Fibroblast of gingiva (primary cell): ENCODE measurements at places on chromosomes 4 and X.

DNA sequence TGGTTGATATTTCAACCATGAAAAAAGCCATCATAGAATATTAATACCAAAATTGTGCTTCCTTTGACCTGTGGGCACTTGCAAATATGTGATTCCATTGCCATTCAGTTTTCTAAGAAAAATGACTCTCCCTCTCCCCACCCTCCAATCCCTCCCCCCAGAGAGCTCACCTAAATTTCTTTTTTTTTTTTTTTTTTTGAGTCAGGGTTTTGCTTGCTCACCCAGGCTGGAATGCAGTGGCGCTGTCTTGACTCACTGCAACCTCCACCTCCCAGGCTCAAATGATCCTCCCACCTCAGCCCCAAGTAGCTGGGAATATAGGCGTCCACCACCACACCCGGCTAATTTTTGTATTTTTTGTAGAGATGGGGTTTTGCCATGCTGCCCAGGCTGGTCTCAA lies 47.0 kb downstream of the SNX25 start:
- no peak for DNase-seq

GRCh38 chr4:6905516-6906445 lies 3.8 kb upstream of the TBC1D14 start:
- DNase-seq = no peak

DNA sequence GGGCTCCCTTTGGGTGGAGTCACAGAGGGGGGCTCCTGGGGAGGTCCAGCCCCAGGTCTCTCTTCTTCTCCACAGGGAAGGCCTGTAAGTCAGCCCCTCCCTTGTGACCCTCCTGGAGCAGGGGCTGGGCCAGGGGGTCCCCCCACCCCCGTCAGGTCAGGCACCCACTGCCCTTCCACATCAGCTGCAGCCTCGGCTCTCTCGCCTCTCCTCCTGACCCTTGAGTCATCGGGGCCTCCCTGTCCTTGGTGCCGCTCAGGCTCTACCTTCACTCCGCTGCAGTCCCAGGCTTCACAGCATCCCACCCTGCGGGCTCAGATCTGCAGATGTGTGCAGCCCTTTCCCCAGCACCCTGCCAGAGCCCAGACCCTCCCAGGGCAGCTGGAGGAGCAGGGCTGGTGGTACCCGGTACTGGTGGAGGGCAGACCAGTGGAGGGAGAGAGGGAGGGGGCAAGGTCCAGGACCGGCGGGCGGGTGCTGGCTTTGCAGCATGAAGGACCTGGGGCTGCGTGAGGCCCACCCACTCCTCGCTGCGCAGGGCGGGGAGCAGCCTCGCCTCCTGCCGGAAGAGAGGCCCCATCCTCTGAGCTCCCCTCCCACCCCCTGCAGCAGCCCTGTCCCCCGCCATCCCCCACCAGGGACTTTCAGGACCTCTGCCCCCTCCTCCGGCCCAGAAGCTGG lies 117.1 kb downstream of the FAM53A start:
- DNase-seq = no peak

GRCh38 chr4:79223993-79224776 lies 101.7 kb downstream of the NAA11 start:
- DNase-seq = no peak

GRCh38 chrX:71603618-71604017 lies 14.7 kb downstream of the CXCR3 start:
- no peak for DNase-seq

DNA sequence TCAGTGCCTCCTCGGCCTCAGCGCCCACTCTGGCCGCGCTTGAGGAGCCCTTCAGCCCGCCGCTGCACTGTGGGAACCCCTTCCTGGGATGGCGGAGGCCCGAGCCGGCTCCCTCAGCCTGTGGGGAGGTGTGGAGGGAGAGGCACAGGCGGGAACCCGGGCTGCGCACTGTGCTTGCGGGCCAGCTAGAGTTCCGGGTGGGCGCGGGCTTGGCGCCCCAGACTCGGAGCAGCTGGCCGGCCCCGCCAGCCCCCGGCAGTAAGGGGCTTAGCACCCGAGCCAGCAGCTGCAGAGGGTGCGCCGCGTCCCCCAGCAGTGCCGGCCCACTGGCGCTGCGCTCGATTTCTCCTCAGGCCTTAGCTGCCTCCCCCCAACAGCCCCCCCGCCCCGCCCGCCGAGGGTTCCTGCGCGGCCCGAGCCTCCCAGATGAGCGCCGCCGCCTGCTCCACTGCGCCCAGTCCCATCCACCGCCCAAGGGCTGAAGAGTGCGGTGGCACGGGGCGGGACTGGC lies 1137.0 kb downstream of the PCDH18 start:
- DNase-seq = no peak

- DNase-seq = peak; percentile 26
These were observed 670.3 kb upstream of the FAM241A start for GRCh38 chr4:111475001-111475400.

- DNase-seq = peak; percentile 72
These were observed 1.0 kb downstream of the ZDHHC9 start for GRCh38 chrX:129842510-129843208.

GRCh38 chrX:24668111-24668510 lies 21.0 kb upstream of the PCYT1B start:
- no peak for DNase-seq

- DNase-seq = no peak
These were observed 2.7 kb upstream of the PYURF start for GRCh38 chr4:88526221-88526815.

DNA sequence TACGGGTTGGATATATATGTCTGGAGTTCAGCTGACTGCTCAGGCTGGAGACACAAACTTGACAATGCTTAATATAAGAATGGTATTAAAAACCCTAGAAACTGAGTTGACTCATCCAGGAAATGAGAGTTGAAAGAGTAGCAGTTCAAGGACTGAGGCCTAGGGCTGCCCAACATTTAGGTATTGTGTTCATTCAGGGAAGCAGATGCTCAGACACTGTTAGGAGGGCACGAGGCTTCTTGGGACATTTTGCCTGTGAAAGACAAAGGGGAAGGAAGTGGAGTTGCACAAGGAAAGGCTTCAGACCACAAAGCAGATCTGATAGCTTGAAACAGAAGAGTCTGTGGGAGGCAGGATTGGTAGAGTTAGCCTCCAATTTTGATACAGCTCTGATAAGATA lies 52.0 kb upstream of the HS3ST1 start:
- no peak for DNase-seq

- peak; percentile 34 for DNase-seq
These were observed 212.4 kb upstream of the NDST4 start for GRCh38 chr4:115325836-115326235.

DNA sequence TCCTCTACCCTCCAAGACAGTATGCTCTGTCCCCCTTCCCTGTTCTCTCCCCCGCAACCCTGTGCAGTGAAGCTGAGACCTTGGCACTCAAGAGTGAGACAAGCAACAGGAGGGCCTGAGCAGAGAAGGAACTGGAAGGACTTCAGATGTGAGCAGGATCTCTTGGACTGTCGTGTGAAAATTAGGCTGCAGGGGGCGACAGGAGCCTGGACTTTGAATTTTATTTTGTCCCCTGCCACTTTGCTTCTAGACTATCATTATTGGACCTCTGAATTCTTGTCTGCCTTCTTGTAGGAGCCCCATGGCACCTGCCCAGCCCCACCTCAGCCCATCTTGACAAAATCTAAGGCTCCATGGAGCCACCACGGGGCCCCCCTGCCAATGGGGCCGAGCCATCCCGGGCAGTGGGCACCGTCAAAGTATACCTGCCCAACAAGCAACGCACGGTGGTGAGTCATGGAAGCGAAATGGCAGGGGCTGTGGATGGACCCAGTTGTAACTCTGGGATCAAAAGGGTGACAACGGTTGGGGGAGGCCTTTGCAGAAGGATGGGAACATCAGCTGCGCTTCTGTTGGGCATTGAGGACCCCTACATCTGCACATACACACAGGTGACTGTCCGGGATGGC lies 1.7 kb downstream of the ARAF start:
- DNase-seq = no peak

- DNase-seq = peak; percentile 81
These were observed at the start of gene AR for GRCh38 chrX:67543818-67544217. Gene AR (plus strand): TSS chrX:67544021. CDS start chrX:67545147, 1,126 bp downstream.

DNA sequence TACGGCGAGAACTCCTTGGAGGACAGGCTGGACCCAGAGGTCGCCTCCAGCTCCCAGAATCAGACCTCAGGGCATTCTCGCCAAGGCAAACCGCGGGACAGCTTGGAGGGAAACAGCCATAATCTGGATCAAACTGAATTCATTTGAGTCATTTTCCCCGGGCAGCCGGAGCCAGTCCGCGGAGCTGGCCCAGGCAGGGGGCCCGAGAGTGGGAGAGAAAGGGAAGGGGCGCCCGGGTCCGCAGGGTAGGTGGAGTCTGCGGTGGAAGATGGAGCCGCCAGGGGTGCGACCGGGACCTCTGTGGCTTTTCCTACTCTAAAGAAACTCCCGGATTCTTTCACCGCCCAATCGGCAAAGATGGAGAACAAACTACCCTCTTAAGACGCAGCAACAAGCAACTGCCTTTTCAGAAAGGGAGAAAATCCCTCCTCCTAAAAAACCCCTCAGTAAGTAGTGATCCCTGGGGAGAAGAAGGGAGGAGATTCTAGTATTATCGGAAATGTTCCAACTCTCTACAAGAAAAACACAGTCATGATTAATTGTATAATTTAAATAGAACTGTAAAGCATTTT lies 5.2 kb downstream of the NKX3-2 start:
- DNase-seq = no peak

DNA sequence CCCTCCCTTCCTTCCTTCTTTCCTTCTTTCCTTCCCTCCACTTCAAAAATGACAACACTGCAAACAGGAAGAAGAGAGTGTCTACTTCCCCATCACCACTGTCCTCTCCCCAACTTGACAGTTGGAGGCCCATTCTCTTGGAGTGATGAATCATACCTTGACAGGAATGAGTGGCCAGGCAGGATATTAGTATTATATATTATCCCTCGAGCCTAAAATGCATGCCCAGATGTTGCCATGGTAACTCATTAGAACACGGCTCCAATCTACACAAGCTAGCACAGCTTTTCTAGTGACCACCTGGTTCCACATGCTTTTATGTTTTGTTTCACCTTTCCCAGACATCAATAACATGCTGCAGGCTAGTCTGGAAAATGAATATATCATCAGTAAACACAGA lies 71.3 kb upstream of the LHFPL1 start:
- DNase-seq = no peak
